Activated CD4-positive, alpha-beta T cell treated with anti-CD3 and anti-CD28 coated beads, Interleukin-2, amount 50 U/mL, for 1 hour (primary cell): ENCODE measurements at places on chromosomes 12 and 14.

GRCh38 chr12:56724701-56724971 lies 463 bp downstream of the NACA start:
- no peak for DNase-seq

DNA sequence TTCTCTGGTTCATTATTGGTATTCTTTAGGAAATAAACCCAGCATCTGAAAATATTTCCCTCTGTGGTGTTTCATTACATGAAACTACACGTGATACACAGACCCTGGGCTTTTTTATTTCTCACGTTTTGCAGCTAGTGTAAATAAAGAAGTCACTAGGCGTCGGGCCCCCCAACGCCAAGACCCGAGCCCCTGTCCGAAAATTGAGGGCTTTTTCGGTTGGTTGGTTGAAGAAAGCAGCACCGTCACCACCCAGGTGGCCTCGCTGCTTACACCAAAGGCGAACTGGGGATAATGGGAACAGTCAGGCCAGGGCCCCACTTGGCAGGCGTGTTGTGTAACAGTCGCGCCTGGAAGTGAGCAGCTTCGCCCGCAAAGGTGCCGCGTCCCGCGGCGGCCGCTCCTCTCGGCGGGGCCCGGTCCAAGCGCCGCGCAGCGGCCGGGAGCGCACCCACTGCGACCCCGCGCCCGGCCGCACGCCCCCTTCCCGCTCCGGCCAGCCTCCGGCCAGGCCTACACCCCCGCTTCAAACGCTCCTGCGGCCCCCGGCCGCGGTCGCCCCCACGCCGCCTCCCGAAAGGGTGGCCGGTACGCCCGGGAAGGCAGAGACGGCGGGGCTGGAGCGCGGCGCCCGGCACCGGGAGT lies 1.2 kb downstream of the DUSP16 start:
- peak; percentile 49 for DNase-seq

- no peak for DNase-seq
Measured at GRCh38 chr12:16611146-16611545, 5.2 kb upstream of the LMO3 start.

GRCh38 chr12:132071830-132072384 lies 72.2 kb downstream of the DDX51 start:
- DNase-seq: no peak

DNA sequence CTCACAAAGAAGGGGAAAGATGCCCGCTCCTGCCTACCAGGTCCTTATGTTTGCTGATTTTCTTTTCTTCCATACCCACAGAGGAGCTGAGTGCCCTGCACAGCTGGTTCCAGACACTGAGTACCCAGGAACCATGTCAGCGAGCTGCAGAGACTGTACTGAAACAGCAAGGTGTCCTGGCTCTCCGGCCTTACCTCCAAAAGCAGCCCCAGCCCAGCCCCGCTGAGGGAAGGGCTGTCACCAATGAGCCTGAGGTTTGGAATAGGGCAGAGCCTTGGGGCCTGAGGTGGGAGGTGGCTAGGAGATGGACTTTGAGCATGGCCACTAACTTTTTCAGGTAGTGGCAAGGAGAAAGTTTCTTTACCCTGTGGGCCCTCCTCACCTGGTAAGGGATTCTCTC lies 2.3 kb downstream of the MARS1 start:
- no peak for DNase-seq

DNA sequence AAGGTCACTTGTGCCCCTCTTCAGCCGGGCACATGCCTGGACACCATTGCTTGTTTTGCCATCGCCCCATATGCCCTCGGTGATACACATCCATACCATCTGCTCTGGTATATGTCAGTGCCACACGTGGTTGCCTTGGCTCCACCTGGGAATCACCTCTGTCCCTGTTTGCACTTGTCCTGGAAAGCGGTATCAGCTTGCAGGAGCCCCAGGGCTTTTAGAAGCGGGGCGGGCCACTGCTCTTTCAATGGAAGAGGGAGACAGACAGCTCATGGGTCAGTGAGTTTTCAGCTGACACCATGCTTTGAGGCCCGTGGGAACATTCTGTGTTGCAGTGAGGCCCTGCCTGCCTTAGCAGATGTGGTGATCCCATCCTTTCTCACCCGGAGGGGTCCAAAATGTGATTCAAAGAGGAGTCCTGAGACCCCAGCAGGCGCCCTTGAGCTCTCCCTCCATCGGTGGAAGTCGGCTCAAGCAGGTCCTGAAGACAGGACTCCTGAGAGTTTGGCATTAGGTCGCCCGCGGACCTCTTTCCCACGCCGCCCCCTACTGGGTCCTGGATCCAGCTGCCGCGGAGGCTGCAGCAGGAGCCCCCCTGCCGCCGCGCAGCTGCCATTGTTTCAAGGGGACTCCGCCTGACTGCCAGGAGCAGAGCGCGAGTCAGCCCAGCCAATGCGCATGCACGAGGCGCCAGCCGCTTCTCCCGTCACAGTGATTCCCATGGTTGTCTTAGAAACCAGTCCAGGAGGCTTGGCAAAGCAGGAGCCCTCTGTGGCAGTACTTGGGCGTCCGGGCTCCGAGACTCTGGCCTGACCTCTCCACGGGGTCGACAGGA lies 773.2 kb upstream of the ALG10B start:
- DNase-seq: no peak

DNA sequence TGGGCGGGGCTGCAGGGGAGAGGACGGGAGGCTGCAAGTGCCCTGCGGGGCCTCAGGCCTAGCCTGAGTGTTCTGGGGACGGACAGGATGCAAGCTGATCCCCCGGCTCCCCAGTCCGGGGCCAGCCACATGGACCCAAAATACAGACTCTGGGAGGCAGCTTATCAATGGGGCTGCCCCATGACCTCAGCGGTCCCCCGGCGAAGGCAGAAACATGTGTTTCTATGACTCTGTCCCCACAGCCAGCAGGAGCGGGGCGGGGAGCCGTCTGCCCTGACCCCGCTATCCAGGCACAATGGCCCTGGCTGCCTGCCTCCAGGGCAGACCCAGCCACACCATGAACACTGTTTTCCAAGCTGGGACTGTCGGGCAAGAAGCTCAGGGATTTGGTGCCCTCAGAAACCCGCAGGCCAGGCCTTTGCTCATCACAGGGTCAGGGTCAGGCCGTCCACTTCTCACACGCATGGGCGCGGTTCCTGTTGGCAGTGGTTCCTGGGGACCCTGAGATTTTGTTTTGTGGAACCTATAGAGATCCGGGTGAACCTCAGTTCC lies 75.0 kb downstream of the RFLNA start:
- no peak for DNase-seq

GRCh38 chr12:82687021-82688011 lies 610 bp downstream of the TMTC2 start:
- peak; percentile 55 for DNase-seq

- DNase-seq: no peak
Measured at GRCh38 chr14:104676130-104676693, 13.2 kb upstream of the INF2 start.

GRCh38 chr12:70393787-70394499 lies 27.9 kb downstream of the KCNMB4 start:
- DNase-seq: no peak

- no peak for DNase-seq
Measured at GRCh38 chr12:49982246-49983087, 9.7 kb downstream of the AQP6 start.

DNA sequence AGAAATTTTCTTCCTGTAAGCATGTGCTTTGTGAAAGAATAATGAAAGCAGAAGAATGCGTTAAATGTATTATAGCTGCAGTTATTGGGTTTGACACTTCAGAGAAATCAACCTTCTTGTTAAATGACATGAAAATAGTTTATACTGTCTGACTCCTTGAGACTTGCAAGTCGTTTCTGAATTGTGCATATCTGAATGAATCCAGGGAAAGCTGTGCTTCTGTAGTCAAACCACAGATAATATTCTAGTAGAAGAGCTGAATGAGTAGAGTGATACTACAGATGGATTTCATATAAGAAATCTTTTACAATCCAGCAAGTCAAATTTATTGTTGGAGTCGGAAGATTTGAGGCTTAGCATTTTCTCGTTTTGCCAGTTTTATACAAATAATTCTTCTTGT lies 343.3 kb downstream of the RAD51B start:
- DNase-seq: no peak

- no peak for DNase-seq
Measured at GRCh38 chr14:72040528-72040927, 108.3 kb downstream of the RGS6 start.
